Activated T-cell treated with anti-CD3 and anti-CD28 coated beads for 24 hours (primary cell): ENCODE measurements at places on chromosomes 7 and 10.

DNA sequence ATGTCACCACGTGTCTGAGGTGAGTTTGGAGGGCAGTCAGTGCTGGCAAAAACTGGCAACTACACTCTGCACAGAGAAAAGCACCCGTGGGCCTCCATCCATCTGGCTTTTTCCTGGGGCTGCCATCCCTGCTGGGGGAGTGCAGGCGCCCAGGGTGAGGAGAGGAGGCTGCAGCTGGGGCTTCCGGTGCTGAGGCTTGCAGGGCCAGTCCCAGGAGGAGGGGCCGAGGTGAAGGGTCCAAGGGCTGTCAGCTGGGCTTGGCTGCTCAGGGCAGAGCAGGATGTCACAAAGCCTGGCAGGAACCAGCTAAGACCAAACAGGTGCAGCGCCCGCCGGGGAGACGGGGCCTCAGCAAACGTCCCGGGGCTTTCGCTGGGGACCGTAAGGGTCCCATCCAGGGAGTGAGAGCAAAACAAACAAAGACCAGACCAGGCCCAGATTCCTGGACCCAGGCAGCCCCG, 77.2 kb downstream of the CFAP46 start:
- no peak for DNase-seq

DNA sequence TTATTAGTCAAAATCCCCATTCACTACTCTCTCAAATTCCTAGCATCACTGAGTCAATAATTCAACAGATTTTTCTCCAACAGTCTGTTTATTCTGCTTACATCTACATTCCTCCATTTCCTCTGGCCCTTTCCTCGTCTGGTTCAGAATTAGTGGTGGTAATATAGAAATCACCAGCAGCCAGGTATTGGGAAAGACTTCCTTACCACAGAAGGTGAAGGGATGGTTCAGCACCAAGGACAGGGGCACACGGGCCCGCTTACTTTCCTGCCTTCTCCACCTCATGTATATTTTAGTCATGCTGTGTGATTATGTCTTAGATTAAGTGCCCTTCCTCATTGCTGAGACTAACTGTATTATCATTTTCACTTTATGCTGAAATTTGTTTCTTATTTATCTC, 70.4 kb upstream of the APBB1IP start:
- DNase-seq = no peak

DNA sequence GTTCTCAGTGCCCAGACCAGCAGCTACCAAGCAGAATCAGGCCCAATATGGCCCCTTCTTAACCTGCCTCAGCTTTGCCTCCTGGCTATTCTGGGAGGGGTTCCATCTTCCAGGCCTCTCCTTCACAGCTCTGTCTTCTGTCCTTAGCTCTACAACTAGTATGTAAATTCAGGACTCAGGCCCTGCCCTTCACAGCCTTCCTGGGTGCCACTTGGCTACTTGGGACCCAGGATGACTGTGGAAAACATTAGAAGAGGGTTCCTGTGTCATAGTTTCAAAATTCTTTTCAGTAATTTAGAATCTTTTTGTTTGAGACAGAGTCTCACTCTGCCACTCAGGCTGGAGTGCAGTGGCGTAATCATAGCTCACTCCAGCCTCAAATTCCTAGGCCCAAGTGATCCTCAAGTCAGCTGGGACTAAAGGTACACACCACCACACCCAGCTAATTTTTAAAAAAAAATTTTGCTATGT, 33.2 kb upstream of the PAPSS2 start:
- no peak for DNase-seq

DNA sequence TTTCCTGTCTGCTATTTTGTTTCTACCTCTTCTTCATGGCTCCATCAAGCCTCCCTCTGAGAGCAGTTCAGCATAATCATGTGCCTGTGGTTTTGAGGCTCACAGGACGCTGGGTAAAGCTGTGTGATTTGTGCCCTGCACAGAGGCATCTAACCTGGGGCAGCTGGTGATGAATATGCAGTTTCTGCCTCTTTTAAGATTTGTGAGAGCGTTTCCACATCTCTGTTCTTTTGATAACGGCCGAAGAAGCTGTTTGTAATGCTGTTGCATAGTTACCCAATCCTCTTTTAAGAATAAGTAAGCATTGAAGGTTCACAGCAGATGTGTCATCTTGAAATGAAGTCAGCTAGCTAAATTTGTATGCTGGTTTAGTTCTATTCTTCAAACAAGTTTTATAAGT, 45.2 kb downstream of the PNLIPRP3 start:
- no peak for DNase-seq

DNA sequence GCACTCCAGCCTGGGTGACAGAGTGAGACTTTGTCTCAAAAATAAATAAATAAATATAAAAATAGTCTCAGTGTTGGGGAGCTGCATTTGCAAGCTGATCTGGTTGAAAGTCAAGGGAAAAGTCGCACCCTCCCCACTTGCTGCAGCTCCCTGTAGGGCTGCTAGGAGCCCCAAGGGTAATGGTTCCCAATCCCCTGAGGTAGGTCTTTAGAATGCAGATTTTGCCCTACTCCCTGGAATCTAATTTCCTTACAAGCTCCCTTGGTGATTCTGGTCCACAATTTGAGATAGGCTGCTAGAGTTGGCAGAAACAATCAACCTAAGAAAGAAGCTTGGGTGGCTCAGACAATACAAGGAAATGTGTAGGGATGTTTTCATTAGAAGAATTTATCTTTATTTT, 232.5 kb upstream of the YAE1 start:
- DNase-seq = no peak

DNA sequence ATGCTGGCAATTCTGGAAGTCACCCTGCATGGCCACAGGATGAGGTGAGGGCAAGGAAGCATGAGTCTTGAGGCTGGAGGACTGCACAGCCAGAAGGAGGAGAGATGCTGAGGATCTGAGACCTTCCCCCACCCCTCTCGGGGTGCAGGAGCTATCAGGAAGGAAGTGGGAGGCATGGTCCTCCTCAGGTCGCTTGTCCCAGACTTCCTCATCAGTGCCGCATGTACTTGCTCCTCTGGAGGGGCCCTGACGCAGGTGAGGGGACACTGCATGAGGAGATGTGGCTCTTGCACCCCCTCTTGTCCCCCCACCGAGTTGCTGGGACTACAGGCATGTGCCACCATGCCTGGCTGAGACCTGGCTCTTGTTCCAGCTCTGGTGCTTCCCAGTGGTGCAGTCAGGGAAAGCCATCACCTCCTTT, 5.7 kb upstream of the ZMIZ1 start:
- no peak for DNase-seq
